Right renal pelvis (tissue), 4 donors: ENCODE measurements at places on chromosomes 6 and 20. TPM values are rescaled to one million over a fixed set of nuclear protein-coding genes. Genes with fewer than 3 reads are reported as not detected.

The CALHM6 gene
- polyA plus RNA-seq: 2.8 TPM

The TRIM15 gene
- 0.41 TPM for polyA plus RNA-seq

The TFAP2A gene
- 28.0 TPM for polyA plus RNA-seq

The MAS1 gene
- polyA plus RNA-seq: not detected

The SIRPB1 gene
- 1.1 TPM for polyA plus RNA-seq

The LRRC73 gene
- 1.0 TPM for polyA plus RNA-seq

The ZBTB22 gene
- polyA plus RNA-seq: 25.4 TPM

GRCh38 chr20:51766994-51767866 is 960 bp downstream of the ATP9A start:
- DNase-seq: no peak

DNA sequence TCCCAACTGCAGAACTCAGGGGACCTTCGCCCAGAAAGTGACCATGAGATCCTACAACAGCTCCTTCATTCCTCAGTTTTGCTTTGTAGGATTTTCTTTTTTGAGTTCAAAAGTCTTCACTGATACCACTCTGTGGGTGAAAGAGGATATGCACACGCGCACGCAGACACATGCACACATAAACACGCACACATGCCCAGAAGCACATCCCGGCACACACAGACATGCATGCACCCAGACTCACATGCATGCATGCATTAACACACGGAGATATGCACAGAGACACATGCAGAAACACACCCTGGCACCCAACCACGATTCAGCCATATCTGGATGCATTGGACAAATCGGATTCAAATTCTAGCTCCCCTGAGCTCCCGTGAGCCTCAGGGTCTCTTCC is 36.4 kb downstream of the ANKRD60 start:
- no peak for DNase-seq

GRCh38 chr6:47440719-47441118 is 36.9 kb upstream of the CD2AP start:
- DNase-seq: no peak

DNA sequence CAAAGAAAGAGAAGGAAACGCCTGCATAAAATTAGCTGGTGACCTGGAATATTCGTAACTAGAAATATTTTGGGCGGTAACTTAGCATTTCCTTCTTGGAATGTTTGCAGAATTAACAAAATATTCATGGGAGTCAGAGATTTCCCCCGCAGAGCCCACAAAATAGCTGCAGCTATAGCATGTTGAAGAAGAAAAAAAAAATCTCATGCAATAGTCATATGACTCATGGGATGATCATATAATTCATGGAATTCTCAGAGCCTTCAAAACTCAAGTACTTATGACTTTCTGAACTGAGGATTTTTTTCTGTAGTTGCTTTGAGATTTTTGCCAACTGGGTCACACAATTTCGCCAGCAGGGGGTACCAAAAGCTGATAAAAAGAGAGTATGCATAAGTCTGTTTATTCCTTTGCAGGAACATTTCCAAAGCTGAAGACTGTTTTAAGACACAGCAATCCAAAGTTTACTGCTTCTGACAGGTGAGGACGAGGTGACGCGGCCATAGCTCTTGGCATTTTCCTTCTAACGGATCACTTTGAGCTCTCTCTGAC is 586.0 kb upstream of the CHD6 start:
- DNase-seq: peak; percentile 16

DNA sequence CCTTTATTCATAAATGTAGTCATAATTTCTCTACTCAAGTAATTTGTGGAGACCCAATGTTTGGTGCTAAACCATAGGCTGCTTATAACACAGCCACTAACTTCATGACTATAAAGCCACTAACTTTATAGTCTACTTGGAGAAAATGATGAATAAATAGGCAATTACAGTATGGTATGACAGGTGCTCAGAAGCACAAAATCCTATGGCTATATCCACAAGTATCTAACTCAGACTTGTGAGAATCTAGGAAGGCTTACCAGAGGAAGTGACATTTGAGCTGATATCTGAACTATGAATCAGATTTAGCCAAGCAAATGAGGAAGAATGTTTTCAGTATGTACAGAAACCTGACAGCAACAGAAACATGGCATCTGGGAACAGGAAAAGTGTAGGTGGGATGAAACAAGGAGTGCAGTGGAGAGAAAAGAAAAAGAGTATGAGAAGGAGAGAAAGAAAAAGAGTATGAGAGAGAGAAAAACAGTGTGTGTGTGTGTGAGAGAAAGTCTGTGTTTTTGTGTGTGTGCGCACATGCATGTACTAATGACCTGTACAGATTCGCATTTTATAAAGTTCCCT is 59.9 kb downstream of the REV3L start:
- DNase-seq: no peak

GRCh38 chr20:49685161-49685601 is 28.5 kb downstream of the B4GALT5 start:
- no peak for DNase-seq

GRCh38 chr20:61044499-61044898 is 207.6 kb upstream of the CDH4 start:
- DNase-seq: no peak

GRCh38 chr6:95574811-95575210 is 2.5 kb upstream of the MANEA start:
- no peak for DNase-seq

- DNase-seq: no peak
These were observed 330.2 kb downstream of the EPM2A start for GRCh38 chr6:145405006-145405551.

DNA sequence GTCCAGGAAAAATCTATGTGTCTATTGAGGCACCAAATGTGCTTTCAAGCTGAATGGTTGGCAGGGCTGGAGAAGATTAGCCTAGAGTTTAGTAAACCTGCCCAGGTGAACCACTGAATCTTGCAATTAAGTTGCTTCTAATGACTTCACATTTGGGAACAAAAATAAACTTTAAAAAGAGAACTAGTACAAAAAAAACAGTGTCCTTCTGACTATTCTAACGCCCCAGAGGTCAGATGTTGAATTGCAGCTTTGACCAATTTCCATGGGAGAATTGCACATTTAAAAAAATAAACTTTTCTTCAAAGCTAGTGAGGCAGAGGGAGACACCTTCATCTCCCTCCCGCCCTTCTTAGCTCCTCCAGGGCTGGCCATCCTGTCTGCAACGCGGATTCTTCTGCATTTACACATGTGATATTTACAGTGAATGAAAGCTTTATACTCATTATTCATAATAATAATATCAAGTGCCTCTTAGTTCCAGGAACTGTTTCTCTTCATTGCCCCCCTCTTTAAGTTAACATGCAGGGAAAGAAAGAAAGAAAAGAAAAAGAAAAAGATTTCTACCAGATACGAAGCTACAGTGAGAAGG is 270.2 kb downstream of the SMOC2 start:
- no peak for DNase-seq
